Stimulated activated CD4-positive, alpha-beta T cell treated with anti-CD3 and anti-CD28 coated beads, Interleukin-15, amount 100 ng/mL, for 1 hour (primary cell): ENCODE measurements at places on chromosomes 16 and 17.

GRCh38 chr16:13453938-13454553, 465.9 kb upstream of the ERCC4 start:
- DNase-seq: no peak

- DNase-seq: no peak
These were observed 20.5 kb downstream of the MYO15A start for GRCh38 chr17:18129041-18129502.

DNA sequence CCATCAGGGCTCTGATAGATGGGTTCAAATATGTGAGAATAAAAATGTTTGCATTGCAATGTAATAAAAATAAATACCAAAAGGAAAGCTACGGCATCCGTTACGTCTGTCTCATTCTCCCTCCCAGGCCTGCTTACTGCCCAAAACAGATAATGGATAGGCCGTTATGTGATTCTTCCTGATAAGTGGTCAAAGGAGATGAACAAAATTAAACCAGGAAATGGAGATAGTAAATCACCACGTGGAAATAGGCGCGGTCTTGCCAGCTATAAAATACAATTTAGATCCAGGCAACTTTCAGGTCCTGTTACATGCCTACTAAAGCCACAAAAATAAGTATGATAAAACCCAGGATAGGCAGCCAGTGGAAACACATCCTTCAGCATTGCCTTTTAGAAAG, 49.5 kb upstream of the CCL1 start:
- no peak for DNase-seq

GRCh38 chr16:83100679-83101078, 473.9 kb downstream of the CDH13 start:
- no peak for DNase-seq

DNA sequence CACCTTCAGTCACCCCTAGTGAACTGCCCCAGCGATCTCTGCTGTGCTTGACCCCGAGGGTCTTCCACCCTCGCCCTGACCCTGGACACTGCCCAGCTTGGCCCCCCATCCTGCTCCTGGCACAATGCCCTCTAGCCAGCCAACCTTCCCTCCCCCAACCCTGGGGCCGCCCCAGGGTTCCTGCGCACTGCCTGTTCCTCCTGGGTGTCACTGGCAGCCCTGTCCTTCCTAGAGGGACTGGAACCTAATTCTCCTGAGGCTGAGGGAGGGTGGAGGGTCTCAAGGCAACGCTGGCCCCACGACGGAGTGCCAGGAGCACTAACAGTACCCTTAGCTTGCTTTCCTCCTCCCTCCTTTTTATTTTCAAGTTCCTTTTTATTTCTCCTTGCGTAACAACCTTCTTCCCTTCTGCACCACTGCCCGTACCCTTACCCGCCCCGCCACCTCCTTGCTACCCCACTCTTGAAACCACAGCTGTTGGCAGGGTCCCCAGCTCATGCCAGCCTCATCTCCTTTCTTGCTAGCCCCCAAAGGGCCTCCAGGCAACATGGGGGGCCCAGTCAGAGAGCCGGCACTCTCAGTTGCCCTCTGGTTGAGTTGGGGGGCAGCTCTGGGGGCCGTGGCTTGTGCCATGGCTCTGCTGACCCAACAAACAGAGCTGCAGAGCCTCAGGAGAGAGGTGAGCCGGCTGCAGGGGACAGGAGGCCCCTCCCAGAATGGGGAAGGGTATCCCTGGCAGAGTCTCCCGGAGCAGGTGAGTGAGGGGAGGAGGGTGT, at the start of gene TNFSF13:
TNFSF13 (plus strand) TSS at position 207 of the 776 bp plus-strand sequence; CDS start at position 497, 290 bp downstream.
- no peak for DNase-seq

DNA sequence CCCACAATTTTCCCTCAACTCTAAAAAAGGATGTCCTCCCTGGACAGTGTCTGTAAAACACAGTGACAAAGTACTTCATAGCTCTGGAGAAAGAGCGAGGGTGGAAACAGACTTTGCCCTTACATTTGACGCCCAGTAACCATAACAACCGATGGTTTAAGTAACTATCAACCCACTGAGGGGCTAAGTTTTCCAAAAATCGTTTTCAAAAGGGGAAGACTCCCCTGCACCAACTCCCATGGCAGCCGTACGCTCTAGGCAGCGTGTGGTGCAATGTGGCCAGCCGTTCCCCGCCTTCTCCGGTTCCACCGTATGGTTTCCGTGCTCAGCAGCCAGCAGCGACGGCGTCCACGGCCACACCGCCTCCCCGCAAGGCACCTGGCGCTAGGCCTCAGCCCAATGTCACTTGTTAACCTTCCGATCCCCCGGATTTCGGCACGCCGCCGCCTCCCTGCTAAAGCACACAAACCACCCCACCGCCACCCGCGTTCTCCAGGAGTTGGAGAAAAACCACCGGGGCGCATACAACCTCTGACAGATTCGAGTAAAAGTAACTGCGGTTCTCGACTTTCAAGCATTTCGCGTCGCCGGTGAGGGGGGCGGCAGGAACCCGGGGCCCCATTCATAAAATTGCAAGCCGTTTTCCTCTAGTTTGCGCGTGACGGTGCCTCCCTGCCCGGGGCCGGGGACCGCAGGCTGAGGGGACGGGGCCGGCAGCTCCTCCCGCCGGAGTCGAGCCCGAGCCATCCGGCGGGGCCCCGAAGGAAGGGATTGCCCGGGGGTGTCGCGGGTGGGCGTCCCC, 661 bp downstream of the TEX2 start:
- peak; percentile 23 for DNase-seq

- DNase-seq: no peak
These were observed 72.0 kb downstream of the FTO start for GRCh38 chr16:53775821-53776431.

- DNase-seq: no peak
These were observed 5.5 kb upstream of the CACNG5 start for GRCh38 chr17:66829386-66829864.

DNA sequence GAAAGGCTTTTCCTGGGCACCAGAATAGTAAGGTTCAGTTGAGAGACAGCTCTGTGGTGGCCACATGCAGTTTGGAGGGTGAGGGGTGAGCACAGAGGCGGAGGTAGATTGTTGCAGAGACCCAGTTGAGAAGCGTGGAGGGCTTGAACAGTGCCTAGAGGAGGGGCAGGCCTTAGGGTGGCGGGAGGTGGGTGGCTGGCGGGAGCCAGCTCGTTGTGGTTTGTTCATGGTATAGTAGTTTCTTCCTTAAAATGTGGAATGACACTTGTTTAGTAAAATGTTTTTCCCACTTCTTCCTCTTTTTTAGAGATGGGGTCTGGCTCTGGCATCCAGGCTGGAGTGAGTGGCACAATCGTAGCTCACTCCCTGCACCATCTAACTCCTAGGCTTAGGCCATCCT, 14.2 kb downstream of the USP10 start:
- no peak for DNase-seq

- DNase-seq: no peak
These were observed 1.9 kb downstream of the RASL10B start for GRCh38 chr17:35733366-35733765.

DNA sequence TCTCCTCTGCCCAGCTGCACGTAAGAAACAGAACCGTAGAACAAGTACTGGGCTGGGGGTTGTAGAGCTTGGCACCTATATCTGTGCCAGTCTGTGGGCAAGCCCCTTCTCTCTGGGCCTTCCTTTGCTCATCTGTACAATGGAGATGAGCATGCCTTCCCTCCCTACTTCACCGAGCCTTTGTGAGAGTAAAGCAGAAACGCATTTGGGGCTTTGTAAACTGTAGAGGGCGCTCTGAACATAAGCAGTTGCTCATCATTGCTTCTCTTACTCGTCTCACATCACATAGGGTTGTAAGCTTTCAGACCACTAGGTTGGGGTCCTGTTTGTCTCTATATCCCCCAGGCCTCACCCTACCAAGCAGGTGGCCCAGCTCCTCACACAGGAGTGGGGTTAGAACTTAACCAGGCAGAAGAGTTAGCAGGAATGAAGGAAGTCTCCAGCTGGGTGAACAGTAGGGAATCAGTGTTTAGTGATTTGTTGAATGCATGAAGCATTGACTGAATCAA, 15.1 kb downstream of the SAMD14 start:
- DNase-seq: no peak

GRCh38 chr17:55272711-55273578, 8.2 kb downstream of the HLF start:
- DNase-seq: no peak

GRCh38 chr17:81481073-81481799, 31.4 kb downstream of the ACTG1 start:
- DNase-seq: peak; percentile 53

DNA sequence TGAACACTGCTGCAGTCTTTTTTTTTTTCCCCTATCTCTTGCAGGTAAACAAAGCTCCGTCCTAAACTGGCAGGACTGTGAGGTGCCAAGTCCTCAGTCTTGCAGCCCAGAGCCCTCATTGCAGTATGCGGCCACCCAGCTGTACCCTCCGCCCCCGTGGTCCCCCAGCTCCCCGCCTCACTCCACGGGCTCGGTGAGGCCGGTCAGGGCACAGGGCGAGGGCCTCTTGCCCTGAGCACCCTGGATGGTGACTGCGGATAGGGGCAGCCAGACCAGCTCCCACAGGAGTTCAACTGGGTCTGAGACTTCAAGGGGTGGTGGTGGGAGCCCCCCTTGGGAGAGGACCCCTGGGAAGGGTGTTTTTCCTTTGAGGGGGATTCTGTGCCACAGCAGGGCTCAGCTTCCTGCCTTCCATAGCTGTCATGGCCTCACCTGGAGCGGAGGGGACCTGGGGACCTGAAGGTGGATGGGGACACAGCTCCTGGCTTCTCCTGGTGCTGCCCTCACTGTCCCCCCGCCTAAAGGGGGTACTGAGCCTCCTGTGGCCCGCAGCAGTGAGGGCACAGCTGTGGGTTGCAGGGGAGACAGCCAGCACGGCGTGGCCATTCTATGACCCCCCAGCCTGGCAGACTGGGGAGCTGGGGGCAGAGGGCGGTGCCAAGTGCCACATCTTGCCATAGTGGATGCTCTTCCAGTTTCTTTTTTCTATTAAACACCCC, 13.8 kb downstream of the IL34 start:
- DNase-seq: no peak

DNA sequence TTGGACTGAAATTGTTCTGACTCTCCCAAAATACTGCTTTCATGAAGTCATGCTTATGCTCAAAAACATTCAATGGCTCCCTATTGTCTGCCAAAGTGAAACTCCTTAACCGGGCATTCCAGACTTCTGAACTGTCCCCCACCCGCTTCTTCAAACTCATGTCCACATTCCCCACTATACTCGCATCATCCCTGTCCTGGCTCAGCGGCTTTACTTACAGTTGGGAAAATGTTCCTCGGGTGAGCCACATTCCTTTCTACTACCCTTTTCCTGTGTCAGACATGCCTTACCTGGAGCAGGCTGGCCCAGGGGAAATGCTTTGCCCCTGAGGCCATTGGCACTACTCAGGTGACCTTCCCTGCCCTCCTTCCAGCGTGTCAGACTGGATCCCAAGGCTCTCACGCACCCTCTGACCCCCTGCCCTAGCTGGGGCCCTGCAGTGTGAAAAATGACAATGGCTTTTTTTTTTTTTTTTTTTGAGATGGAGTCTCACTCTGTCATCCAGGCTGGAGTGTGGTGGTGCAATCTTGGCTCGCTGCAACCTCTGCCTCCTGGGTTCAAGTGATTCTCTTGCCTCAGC, 5.3 kb downstream of the CYGB start:
- DNase-seq: no peak

GRCh38 chr16:51150165-51150887, 744 bp downstream of the SALL1 start:
- no peak for DNase-seq

DNA sequence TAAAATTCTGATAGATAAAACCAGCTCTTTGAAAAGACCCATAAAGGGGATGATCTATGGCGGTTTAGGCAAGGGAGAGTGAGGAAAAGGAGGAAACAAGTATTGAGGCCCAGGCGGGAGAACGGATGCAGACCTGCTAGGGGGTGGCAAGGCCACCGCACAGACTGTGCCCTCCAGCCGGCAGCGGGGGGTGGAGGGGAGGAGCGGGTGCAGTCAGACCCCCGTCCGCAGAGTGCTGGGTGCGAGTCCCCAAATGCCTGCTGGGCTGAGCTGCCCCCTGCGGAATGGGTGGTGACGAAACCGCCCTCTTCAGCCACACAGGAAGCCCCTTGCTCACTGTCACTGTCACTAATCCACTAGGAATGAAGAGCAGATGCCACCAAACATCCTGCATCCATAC, 46.0 kb downstream of the LMF1 start:
- no peak for DNase-seq

DNA sequence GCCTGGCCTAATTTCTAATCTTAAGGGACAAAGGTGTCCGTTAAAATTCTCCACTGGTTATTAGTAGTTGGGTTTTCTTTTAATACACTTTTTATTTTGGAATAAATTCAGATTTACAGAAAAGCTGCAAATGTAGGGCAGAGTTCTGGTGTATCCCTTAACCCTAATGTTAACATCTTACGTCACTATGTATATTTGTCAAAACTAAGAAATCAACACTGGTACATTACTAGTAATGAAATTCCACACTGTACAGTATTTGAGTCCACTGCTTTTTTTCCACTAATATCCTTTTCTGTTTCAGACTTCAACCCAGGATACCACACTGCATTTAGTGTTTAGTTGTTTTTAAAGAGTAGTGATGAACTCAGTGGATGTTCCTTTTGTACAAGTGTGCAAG, 18.7 kb upstream of the KPNA2 start:
- DNase-seq: no peak

DNA sequence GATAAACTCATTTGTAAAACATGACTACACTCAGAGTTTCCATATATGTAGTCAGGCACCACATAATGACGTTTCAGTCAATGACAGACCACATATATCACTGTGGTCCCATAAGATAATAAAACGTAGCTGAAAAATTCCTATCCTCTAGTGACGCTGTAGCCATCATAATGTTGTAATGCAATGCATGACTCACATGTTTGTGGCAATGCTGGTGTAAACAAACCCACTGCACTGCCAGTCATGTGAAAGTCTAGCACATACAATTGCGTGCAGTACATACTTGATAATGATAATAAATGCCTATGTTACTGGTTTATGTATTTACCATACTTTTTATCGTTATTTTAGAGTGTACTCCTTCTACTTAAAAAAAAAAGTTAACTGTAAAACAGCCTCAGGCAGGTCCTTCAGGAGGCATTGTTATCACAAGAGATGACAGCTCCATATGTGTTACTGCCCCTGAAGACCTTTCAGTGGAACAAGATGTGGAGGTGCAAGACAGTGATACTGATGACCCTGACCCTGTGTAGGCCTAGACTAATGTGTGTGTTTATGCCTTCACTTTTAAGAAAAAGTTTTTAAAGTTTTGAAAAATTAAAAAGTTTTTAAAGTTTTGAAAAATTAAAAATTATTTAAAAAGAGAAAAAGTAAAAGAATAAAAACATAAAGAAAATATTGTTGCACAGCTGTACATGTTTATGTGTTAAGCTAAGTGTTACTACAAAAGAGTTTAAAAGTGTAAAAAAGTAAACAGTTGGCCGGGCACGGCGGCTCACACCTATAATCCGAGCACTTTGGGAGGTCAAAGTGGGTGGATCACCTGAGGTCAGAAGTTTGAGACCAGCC, 9.0 kb downstream of the STAT5B start:
- DNase-seq: no peak

GRCh38 chr17:81902653-81903414, 796 bp downstream of the NPB start:
- DNase-seq: no peak

- DNase-seq: no peak
These were observed 1.1 kb upstream of the ZNF263 start for GRCh38 chr16:3282103-3282729.

- no peak for DNase-seq
These were observed 22.7 kb downstream of the YWHAE start for GRCh38 chr17:1377334-1377733.

- DNase-seq: no peak
These were observed 113.3 kb upstream of the RBL2 start for GRCh38 chr16:53320992-53321391.

- DNase-seq: no peak
These were observed 26.3 kb downstream of the MYLK3 start for GRCh38 chr16:46721885-46722284.
